ENCODE measurements at places on chromosomes 7 and 10. TPM values are rescaled to one million over a fixed set of nuclear protein-coding genes. Genes with fewer than 3 reads are reported as not detected.

The CLDN4 gene
- polyA plus RNA-seq: not detected

The C10orf95 gene
- not detected for polyA plus RNA-seq

The C10orf143 gene
- 0.32 TPM for polyA plus RNA-seq

The LIPM gene
- not detected for polyA plus RNA-seq

The TMEM213 gene
- polyA plus RNA-seq: not detected

The TMEM139 gene
- 2.9 TPM for polyA plus RNA-seq

The SLC26A3 gene
- not detected for polyA plus RNA-seq

The ZNF487 gene
- polyA plus RNA-seq: 10.0 TPM

The PITX3 gene
- 0.28 TPM for polyA plus RNA-seq

The NEUROG3 gene
- not detected for polyA plus RNA-seq

The TRIM74 gene
- polyA plus RNA-seq: not detected

The LRIT1 gene
- not detected for polyA plus RNA-seq

The CAMK1D gene
- polyA plus RNA-seq: 8.0 TPM

The PNLIPRP2 gene
- polyA plus RNA-seq: not detected

The CNTNAP2 gene
- 21.3 TPM for polyA plus RNA-seq
